ENCODE measurements at places on chromosomes 4 and X.

- DNase-seq, result no peak
These were observed 2.4 kb upstream of the NBDY start for GRCh38 chrX:56726605-56727004.

DNA sequence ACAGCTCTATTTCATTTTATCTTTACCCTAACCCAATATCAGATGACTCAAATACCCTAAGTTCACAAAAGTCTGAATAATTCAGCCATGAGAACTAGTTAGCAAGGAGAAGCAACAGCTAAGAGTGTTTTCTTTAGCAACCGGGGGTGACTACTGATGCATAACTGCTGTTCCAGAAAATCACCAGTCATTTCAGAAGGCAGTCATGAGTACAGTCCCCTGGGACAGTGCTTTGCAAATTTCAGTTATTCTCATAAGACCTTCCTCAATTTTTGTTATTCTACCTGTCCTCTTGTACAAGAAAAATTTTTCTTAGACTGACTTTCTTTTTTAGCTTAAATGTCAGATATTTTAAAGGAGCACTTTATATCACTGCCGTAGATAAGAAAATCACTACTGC lies 16.4 kb downstream of the BANK1 start:
- DNase-seq, result no peak

GRCh38 chr4:185838514-185839193 lies 26.7 kb upstream of the SORBS2 start:
- DNase-seq, result no peak

GRCh38 chr4:100641336-100641735 lies 123.5 kb upstream of the EMCN start:
- DNase-seq, result no peak

DNA sequence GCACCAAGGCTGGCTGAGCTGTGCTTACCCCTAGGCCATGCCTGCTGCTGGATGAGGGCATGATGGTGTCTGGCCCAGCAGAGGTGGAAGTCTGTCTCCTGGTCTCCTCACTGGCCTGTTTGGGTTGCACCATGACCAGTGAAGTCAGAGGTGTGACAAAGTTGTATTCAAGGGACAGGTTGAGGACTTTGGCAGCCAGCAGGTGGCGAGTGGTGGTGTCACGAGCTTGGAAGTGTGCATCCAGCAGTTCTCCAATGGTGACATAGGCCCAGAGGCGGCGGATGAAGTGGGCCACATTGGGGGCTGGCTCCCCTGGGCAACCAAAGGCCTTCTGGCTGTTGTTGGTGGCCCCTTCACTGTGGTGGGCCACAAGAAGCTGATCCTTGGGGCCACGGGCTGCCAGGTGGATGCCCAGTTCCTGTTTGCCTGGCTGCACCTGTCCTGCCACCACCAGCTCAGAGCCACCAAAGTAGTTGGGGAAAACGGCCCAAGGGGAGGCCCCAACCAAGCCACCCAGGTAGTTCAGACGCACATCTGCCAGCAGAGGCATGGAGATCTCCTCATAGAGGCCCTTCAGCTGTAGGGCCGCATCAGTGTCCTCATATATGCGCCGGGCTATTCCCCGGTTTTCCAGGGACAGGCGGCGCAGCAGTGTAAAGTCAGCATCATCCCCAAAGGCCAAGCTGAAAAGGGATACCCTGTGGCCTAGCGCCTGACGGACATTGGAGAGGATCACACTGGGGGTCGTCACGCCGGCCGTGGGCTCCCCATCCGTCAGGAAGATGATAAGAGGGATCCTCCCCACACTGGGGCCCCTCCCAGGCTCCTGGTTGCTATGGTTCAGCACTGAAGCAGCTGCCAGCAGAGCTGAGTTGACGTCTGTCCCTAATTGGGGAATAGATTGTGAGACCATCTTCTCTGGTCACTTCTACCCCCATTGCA lies 39.7 kb downstream of the ITIH6 start:
- no peak for DNase-seq

DNA sequence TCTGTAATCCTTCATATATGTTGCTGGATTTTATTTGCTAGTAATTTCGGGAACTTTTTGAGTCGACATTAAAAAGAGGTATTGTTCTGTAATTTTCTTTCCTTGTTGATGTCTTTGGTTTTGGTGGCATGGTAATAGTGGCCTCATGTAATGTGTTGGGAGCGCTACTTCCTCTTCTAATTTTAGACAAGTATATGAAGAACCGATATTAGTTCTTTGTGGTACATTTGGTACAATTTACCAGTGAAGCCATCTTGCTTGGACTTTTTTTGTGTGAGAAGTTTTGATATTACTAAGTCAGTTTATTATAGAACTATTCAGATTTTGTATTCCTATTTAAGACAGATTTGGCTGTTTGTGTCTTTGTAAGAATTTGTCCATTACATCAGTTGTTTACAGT lies 669.2 kb upstream of the AADAT start:
- no peak for DNase-seq

DNA sequence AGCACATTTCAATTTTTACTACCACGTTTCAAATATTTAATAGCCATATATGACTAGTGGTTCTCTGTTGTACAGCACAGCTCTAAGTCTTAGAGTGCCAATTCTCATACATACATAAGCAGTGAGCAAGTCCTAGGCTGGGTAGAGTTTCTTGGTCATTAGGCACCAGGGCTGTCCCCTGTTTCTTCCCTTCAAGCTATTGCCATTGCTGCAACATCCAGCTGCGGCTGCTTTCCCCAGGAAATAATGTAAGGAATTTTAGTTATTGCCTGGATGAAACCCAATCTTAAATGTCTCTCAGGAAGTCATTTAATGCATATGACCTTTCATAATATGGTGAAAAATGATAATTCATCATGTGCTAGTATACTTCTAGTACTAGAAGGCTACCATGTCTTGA lies 74.1 kb upstream of the PPP3CA start:
- DNase-seq, result no peak

DNA sequence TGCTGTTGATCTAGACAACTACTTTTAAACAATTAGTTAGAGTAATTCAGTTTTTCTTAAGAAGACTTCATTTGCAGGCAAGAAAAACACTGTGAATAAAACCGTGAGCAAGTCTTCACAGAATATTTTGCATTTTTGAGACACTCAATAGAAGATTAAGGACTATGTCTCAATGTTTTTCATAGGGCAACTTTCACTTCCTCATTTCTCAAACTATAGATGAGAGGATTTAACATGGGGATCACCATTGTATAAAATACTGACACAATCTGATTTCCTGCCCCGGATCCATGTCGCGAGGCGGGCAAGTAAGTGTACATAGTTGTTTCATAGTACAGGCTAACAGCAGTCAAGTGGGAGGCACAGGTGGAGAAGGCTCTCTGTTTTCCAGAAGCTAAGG lies 108.8 kb upstream of the IGSF1 start:
- DNase-seq, result no peak

DNA sequence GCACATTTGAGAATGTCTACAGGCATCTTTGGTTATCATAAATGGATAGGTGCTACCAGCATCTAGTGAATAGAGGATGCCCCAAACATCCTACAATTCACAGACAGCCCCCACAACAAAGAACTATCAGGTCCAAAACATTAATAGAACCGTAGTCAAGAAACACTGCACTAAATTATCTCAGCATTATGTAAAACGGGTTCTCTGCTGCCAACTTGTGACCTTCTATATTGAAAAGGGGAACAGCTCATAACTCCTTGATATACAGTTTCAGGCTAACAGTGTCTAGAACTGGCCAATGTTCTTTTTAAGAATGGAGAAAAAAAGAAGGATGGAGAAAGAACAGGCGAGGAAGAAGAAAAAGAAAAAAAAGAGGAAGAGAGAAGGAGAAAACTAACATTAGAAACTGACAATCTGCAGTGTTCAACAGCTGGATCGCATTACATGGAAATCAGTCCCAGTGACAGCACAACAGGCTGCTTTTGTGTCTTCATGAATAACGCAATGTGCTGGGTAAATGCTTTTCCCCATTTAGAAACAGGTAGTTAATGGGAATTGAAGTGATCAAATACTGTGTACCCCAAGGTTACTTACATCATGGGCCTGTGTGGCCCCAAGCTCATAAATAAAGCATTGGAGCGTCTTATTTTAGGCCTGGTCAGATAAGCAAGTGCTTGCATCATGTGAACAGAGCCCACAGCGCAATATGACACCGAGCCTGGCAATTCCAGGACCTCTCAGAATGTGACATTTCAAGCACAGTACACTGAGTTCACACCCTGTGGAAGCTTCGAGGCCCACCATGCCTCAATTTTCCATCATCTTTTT lies 339.5 kb downstream of the DHX15 start:
- no peak for DNase-seq

DNA sequence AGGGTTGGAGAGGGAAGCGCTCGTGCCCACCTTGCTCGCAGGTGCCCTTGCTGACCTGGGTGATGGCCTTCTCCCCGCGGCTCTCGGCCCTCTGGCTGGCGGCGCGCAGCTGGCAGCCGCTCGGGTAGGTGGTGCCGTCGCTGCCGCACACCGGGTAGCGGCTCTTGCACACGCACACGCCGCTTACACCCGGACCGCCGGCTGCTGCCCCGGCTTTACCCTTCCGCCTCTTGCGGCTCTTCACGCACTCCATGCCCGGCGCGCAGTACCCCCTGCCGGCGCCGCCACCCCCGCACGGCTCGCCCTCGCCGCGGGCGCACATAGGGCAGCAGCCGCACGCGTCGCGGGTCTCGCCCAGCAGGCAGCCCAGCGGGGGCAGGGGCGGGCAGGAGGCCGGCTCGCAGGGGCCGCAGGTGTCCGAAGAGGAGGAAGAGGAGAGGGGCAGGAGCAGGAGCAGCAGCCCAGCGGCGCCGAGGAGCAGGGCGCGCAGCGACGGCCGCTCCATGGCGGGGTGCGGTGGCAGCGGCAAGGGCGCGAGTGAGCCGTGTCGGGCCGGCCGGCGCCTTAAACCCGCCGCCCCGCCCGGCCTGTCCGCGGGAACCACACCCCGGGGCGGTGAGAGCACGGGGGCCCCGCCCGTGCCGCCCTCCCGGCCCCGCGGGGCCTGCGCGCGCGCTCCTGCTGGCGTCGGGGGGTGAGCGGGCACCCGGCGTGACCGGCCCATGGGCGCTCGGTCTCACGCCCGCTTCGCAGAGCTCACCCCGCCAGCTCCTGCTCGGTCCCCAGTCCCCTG lies at the start of gene IGFBP7:
Gene IGFBP7 (minus strand): TSS at position 539 of the 793 bp plus-strand sequence. CDS start 34 bp downstream, at position 505.
- DNase-seq, result no peak

- DNase-seq, result no peak
These were observed 105.7 kb upstream of the RASGEF1B start for GRCh38 chr4:81577392-81577791.

DNA sequence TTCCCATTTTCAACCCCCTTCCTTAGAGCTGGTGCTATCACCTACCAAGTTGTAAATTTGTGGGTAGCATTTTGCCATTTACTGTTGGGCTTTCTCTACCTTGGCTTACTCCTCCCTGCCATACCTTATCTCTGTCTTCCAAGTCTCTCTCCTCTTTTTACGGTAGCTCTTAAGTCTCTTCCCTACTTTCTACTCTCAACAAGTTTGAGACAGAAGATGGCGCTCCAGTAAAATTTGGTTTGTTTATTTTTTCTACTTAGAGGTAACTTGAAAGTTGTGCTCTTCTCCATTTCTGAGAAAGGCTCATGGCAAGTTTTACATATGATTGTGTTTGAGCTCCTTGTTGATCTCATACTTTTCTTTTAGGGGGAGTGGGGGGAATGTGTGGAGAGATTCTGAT lies 1508.1 kb downstream of the TECRL start:
- DNase-seq, result no peak

DNA sequence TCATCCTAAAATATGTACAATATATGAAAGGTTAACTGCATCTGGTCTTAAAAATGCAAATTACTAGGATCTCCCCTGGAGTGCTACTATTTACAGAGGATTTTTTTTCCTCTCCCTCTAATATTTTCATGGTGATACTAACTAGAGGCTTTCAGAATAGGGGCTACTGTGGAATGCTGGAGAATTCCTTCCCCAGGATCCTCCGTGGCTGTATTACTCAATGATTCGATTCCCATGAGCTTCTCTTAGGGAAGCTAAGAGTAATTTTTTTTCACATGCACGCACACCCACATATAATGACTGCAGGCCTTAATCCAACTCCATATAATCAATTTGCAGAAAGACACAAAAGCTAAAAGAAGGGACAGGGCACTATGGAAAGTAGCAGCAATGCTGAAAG lies 184.7 kb downstream of the ARHGAP6 start:
- DNase-seq, result no peak

DNA sequence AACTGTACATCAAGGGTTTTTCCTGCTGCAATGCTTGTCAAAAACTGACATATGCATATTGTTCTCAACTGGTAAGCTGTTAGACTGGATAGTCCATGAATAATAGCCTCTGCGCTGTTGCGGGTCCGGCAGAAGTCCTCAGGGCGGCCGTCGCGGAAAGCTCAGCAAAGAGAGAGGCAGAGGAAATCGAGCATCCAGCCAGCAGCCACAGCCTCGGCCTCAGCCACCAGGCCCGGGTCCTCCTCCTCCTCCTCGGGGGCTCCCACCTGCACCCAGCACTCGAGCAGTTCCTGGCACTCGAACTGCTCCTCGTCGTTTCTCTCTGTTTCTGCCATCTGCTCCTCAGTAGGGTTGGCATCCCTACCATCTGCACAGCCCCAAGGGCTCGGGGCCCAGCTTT lies 53.7 kb downstream of the UPRT start:
- DNase-seq, result no peak

DNA sequence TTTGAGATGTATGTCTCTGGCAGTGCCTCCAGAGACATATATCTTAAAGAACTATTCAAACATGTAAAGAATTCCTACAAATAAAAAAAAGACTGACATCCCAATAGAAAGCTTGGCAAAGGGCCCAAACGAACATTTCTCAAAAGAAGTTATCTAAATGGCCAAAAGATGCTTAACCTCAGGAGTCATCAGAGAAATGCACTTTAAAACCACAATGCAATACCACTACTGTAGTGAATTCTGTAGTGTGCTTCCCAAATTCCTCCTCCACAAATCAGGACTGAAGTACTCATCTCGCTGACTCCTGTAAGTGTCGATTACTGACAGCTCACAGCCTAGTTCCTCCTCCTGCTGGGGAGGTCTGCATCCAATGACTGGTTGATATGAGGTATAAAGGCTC lies 129.0 kb upstream of the MAMLD1 start:
- no peak for DNase-seq

DNA sequence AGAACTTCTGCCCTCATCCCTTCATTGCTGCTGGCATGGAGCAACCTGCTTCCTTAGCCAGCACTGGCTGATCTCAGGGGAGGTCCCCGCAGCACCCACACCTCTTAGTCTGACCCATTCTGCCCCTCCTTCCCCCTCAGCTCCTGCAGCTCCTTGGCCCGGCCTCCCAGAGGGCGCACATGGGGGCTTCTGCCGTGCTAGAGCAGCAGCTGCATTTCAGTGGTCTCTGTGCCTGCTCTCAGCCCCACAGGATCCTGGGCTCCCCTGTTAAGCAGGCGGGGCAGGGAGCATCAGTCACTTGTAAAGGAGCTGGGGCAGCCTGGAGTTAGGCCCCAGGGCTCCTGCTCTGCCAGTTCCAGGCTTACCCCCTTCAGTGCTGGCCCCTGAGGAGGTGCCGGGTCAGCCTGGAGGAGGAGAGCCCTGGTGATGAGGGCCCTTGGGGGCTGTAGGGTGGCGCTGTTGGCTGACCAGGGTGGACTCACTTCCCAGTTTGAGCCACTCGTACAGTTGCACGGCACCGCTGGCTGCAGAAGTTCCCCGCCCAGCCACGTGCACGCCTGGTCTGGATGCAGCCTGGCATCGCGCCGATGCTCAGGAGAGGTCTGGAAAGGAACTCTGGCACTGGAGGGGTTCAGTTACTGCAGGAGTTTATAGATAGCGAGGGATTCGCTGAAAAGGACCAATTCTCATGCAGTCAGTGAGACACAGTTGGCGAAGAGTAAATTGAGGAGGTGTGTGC lies 85.1 kb upstream of the PSAPL1 start:
- no peak for DNase-seq

GRCh38 chrX:70183091-70183490 lies 5.8 kb downstream of the DGAT2L6 start:
- DNase-seq, result no peak
